Left renal cortex interstitium (tissue), 4 donors: ENCODE measurements at places on chromosomes 3 and 15.

DNA sequence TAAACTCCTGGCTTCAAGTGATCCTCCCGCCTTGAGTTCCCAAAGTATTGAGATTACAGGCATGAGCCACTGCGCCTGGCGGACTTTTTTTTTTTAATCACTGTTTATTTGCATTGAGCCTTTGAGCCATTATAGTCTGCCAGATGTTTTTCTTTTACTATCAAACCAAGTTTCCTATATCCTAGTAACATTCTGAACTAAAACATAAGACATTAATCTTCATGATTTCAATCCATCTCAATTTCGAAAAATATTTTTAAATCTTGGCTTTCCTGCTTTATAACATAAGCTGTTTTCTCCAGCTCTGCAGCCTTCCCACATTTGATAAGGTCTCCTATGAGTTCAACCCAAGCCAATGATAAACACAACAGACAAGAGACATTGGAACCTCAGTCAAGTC is 75.4 kb downstream of the UMPS start:
- no peak for DNase-seq

GRCh38 chr3:53996141-53996874 is 104.6 kb upstream of the SELENOK start:
- no peak for DNase-seq

DNA sequence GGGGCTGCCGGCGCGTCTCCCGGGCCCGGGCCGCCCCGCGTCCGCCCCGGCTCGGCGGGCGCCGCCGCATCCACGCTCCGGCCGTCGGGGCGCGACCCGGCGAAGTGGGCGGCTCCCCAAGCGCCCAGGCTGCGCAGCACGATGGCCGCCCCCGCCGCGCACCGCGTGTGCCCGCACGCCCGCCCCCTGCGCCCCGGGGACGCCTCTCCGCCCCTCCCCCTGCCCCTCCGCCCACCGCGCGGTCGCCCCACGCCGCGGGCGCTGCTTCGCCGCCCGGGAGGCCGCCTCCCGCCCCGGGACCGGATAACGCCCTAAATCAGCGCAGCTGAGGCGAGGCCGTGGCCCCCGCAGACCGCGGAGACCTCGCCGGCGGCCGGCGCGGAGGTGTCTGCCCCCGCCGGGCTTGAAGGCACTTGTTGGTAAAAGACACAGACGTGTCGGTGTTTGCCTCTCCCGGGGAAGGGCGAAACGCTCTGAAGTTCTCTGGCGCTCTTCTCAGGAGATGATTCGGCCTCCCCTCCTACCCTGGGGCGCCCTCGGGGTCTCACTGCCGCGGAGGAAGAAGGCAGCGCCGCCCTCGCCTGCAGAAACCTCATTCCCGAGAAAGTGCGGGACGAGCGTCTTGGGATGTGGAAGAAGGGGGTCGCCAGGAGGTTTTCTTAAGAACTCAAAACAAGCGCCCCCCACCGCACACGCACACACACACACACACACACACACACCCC is at the start of gene BNC1:
TSS of gene BNC1 (minus strand) at position 106 of the 725 bp plus-strand sequence. CDS start at position 70, 36 bp downstream.
- DNase-seq: no peak

GRCh38 chr3:126201168-126201567 is 20.8 kb upstream of the ALDH1L1 start:
- no peak for DNase-seq

- no peak for DNase-seq
Observed at GRCh38 chr3:14857506-14857905, 38.7 kb downstream of the FGD5 start.
